ENCODE measurements at places on chromosomes 1 and 21. TPM values are rescaled to one million over a fixed set of nuclear protein-coding genes. Genes with fewer than 3 reads are reported as not detected.

The ARID1A gene
- total RNA-seq, result 55.9 TPM

The SPRTN gene
- total RNA-seq, result 9.3 TPM

The HAX1 gene
- 57.1 TPM for total RNA-seq

The CACHD1 gene
- total RNA-seq, result 26.5 TPM

The SLC1A7 gene
- total RNA-seq, result 0.16 TPM

The CD247 gene
- 4.0 TPM for total RNA-seq

GRCh38 chr1:238954865-238955264 lies 431.5 kb upstream of the CHRM3 start:
- no peaks in the 10 kb centered on the region for H3K27me3 ChIP-seq
- H3K27ac ChIP-seq, result no peak overlapping the region
- no peak for DNase-seq
- no peak overlapping the region for H3K4me3 ChIP-seq
- no peaks in the 10 kb centered on the region for H3K4me1 ChIP-seq

DNA sequence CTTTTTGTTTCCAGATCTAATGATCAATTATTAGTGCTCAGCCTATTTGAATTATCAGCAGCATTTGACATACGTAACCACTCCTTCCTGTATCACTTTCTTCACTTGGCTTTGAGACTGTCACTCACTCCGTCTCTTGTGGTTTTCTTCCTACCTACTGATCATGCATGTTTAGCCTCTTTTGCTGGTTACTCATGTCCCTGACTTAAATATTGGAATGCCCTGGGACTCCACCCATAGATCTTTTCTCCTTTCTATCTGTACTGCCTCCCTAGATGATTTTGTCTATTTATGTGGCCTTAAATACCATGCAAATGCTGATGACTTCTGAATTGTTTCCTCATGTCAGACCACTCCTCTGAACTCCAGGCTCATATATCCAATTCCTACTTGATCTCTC lies 57.7 kb upstream of the PDE4B start:
- no peak for DNase-seq
- H3K4me1 ChIP-seq, result no peaks in the 10 kb centered on the region
- no peak overlapping the region for H3K27ac ChIP-seq
- no peaks in the 10 kb centered on the region for H3K27me3 ChIP-seq

- no peak overlapping the region for H3K4me3 ChIP-seq
- H3K36me3 ChIP-seq, result no peaks in the 10 kb centered on the region
- no peaks in the 10 kb centered on the region for H3K4me1 ChIP-seq
- H3K27me3 ChIP-seq, result no peaks in the 10 kb centered on the region
- DNase-seq, result no peak
- H3K27ac ChIP-seq, result no peak overlapping the region
Measured at GRCh38 chr1:29565490-29565889, 329.2 kb downstream of the PTPRU start.

GRCh38 chr1:3377166-3377565 lies 77.3 kb upstream of the ARHGEF16 start:
- H3K27me3 ChIP-seq, result no peaks in the 10 kb centered on the region
- H3K4me3 ChIP-seq, result no peak overlapping the region
- DNase-seq, result no peak
- H3K27ac ChIP-seq, result no peak overlapping the region

DNA sequence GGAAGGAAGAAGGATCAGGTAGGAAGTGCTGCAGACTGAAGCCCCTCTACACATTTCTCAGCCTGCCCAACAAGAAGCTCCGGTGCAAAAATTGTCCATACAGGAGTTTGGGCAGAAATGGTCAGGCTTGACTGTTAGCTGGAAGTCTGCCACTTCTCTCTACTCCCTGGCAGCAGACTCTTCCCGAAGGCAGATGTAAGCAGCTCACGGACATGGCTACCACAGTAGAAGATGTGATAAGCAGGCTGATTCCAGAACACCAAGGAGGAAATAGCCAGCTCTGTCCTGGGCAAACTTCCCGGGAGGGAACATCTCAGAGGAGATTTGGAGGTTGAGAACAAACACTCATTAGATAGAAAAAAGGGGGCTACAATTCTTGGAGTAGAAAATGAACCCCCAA lies 52.6 kb downstream of the TRABD2B start:
- no peak for DNase-seq
- H3K4me3 ChIP-seq, result no peak overlapping the region
- no peaks in the 10 kb centered on the region for H3K27me3 ChIP-seq
- no peak overlapping the region for H3K27ac ChIP-seq
- H3K4me1 ChIP-seq, result no peaks in the 10 kb centered on the region

- no peak overlapping the region for H3K4me3 ChIP-seq
- H3K36me3 ChIP-seq, result no peaks in the 10 kb centered on the region
- H3K27ac ChIP-seq, result no peak overlapping the region
- no peaks in the 10 kb centered on the region for H3K4me1 ChIP-seq
- no peaks in the 10 kb centered on the region for H3K27me3 ChIP-seq
Measured at GRCh38 chr21:42226626-42227025, 7.7 kb downstream of the ABCG1 start.

DNA sequence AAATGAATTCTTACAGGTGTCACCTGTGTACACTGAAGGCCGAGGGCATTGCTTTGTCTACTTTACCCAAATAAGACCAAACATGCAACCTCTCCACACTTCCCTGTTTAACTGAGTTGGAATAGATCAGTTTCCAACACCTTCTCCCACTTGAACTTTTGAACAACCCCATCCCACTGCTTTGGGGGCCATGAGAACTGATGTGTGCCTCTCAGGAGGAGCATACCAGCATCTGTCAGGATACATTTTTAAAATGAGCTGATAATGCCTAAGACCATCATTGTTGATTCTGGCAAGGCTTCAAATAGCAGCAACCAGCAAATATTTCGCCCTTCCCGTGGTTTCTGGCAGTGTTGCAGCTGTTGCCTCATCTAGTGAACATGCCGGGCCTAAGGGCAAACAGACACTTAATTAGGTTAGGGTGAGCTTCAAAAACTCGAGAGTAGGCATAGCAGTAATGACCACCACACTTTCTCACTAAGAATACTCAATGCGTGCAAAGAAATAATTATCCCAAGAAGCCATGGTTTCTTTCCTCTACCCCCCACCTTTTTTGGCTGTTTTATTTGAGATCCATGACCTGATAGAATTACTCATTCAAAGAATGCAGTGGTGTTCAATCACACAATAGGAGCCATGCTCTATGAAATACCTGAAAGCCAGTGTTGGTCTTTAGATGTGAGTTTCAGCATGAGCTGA lies 63.7 kb downstream of the MAP10 start:
- no peak for DNase-seq
- H3K36me3 ChIP-seq, result no peaks in the 10 kb centered on the region
- H3K4me3 ChIP-seq, result no peak overlapping the region

DNA sequence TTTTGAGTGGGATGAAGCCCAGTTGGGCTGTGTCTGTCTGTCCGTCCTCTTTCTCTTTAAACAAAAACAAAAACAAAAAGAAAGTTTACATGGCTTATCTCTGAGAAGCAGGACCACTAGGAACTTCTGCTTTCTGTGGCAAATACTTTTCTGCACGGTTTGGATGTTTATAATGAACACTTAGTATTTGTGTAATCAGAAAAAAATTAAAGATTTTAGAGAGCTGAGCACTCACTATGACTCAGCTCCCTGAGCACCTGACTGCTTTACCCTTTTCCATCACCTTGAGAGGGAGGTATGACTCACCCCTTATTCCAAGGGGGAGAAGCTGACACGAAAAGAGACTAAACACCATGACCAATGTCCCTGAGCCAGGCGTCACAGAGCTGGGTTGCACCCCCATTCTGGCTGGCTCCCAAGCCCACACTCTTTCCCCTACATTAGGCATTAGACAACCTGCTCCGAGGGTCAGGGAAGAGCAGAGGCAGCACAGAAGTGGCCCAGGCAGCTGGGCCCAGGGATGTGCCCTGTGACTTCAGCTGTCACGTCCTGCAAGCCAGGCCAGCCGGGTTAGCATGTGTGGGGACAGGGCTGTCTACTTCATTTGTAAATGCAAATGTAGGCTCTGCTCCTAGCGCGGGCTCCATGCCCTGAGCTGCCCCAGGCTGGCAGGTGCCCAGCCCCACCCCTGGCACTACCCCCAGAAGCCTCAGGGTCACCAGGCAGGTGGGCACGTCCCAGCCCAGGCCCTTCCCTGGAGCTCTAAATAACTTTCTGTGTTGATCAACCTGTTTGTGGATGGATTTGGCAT lies 30.4 kb downstream of the RAP1GAP start:
- H3K4me3 ChIP-seq, result no peak overlapping the region
- H3K27me3 ChIP-seq, result no peaks in the 10 kb centered on the region
- no peak for DNase-seq
- H3K27ac ChIP-seq, result no peak overlapping the region
- H3K36me3 ChIP-seq, result no peaks in the 10 kb centered on the region

DNA sequence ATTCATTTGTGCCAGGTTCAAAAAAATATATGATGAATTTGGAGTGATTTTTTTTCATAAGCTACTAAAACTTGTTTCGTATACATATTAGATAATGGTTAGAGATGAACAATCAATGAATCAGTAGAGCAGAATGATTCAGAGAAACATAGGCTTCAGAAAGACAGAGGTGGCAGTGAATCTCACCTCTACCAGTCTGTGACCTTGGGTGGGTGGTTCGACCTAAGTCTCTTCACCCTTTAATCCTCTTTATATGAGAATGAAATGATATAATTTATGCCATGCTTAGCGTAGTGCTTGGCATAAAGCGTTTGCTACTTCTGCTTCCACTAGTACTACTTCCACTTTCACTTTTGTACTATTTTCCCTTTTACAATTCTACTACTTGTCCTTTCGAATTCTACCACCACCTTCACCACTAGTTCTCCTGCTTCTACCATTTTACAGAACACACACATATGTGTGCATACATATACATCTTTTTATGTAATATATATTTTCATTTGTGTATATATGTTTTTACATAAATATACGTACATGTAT lies 45.1 kb downstream of the FYB2 start:
- H3K4me1 ChIP-seq, result no peaks in the 10 kb centered on the region
- DNase-seq, result no peak
- H3K36me3 ChIP-seq, result no peaks in the 10 kb centered on the region

- H3K27ac ChIP-seq, result no peak overlapping the region
- H3K27me3 ChIP-seq, result no peaks in the 10 kb centered on the region
- no peak for DNase-seq
Measured at GRCh38 chr1:241706257-241706656, 54.2 kb downstream of the WDR64 start.

DNA sequence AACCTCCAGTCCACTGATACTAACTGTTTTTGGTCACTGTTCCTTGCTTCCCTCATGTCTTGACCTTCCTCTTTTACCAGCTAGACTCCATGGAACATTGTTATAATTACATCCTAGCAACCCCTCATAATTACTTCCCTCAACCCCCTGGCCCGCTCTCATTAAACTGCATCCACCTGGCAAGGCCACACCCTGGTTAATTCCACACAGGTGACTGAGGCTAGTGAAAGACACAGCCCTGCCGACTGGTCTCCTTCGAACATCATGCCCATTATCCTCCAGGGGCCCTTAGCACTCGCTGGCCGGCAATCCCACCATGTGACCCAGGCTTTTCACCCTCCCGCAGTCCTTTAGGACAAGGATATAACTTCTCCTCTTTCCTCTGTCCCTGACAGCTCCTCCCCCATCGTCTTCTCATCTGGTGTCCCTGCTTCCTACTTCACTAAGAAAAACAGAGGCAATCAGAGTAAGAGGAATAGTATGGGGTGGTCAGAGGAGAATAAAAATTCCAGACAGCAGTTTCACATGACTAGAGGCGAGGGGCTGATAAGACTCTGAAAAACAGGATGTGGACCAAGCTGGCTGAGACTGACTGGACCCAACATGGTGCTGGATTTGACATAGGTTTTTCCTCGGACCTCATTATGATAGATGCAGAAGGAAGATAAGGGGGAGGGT lies 8.8 kb upstream of the TENT5B start:
- no peak for DNase-seq
- no peaks in the 10 kb centered on the region for H3K27me3 ChIP-seq
- no peak overlapping the region for H3K27ac ChIP-seq
- H3K36me3 ChIP-seq, result no peaks in the 10 kb centered on the region
